Amniotic stem cell (primary cell): ENCODE measurements at places on chromosomes 1 and 21.

DNA sequence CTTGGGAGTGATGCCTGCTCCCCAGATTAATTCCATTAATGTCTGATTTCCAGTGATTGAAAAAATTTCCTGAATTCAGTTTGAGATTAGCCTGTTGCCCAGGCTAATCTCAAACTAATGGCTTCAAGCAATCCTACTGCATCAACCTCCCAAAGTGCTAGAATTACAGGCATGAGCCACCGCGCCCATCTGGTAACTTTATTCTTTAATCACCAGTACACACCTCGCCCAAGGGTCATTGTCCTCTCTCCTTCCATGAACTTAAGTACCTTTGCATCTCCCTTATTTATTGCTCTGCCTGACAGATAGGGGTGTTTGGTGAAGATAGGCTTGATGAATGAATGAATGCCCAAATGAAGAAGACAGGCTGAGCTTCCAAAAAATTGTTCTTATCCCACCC is 366.5 kb downstream of the SIPA1L2 start:
- no peak for DNase-seq

DNA sequence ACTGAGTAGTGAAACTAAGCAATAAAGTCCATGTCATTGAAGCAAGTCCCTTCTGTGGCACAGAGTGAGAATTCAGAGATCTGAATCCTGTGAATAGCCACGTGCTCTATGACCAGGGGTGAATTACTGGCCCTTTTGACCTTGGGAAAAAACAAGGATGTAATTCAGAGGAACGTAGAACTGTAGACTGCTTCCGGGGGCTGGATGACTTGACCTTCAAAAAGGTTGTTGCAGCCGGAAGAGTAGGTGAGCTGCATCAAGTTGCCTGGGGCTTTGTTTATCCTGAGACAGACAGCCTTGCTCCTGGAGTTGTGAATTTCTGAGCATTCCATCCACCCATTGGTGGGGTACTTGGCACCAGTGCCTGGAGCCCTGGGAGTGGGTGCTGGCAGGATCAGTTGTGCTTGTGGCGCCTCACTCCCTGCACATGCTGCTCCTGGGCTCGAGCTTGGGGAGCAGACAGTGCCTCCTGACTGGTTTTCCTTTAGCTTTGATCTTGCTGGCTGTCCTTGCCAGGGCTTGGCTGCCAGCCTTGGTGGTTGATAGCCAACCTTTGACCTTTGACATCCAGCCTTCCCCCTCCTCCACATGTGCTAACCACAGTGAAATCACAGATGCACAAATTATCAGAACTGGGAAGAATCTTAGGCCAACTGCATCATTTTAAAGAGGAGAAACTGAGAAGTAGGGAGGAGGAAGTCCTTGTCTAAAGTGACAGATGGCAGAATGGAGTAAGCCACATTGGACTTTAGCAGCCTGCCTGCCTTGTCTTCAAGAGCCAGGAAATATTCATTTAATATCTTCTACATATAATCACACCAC is 16.2 kb upstream of the MYOG start:
- DNase-seq = no peak

GRCh38 chr1:111600886-111601386 is 18.7 kb upstream of the RAP1A start:
- no peak for DNase-seq

DNA sequence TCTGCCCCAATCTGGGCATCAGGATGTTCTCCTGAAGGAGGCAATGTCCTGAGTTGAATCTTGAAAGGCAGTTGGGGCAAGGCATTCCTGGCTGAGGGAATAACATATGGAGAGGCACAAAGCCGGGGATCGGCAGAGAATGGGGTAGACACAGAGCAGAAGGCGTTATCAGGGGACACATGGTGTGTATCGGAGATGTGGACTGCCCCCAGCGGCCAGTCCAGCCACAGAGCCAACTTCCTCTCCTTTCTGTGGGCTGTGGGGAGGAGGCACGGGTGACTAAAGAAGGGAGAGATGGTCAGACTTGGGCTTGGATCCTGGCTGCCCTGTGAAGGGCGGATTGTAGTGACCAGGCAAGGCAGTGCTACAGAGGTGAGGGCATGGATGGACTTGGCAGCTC is 32.1 kb downstream of the FOXD2 start:
- DNase-seq = no peak

DNA sequence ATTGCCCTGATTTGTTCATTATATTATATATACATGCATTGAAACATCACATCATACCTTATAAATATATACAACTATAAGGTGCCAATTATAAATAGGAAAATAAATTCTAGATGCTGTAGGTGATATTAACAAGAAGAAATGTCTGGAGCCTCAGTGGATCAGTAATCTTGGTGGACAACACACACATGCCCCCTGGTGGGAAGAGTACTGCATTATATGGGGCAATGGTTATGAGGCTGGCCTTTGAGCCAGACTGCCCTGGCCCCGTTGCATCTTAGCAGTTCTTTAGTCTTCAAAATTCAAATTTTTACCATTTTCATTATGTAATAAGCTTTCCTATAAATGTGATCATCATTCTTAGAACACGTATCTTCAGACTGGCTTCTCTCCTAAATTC is 335.0 kb upstream of the GREM2 start:
- DNase-seq = no peak
